Aortic smooth muscle cell (primary cell): ENCODE measurements at places on chromosomes 11 and 22. TPM values are rescaled to one million over a fixed set of nuclear protein-coding genes. Genes with fewer than 3 reads are reported as not detected.

Gene MYO18B
- 1.2 and 11.1 TPM in 2 replicates for total RNA-seq

Gene LGALS12
- total RNA-seq = not detected in 2 replicates

Gene NADSYN1
- 57.0 and 60.9 TPM in 2 replicates for total RNA-seq

Gene OR8U1
- not detected in 2 replicates for total RNA-seq

Gene ZFPL1
- total RNA-seq = 32.7 and 35.9 TPM in 2 replicates

Gene CADM1
- 0.40 and 0.75 TPM in 2 replicates for total RNA-seq

Gene SLC15A3
- 7.5 and 9.1 TPM in 2 replicates for total RNA-seq

Gene POU2AF1
- total RNA-seq = not detected in 2 replicates

Gene PRG3
- not detected in 2 replicates for total RNA-seq

Gene ADORA2A
- total RNA-seq = 2.2 and 2.4 TPM in 2 replicates

Gene CD6
- total RNA-seq = under 0.01 TPM in 1 of 2 replicates, not detected in the other

Gene OR2AG2
- 0.13 and 0.19 TPM in 2 replicates for total RNA-seq

Gene OR51E2
- not detected in 2 replicates for total RNA-seq

Gene SELENOH
- 61.3 and 74.1 TPM in 2 replicates for total RNA-seq

Gene RCOR2
- total RNA-seq = 1.1 and 2.0 TPM in 2 replicates

Gene RBMXL2
- 0.13 TPM in 1 of 2 replicates, not detected in the other for total RNA-seq

Gene GTF2H1
- 59.1 and 77.4 TPM in 2 replicates for total RNA-seq

Gene YPEL4
- total RNA-seq = 0.79 and 1.4 TPM in 2 replicates

Gene CLTCL1
- total RNA-seq = 3.7 and 5.1 TPM in 2 replicates

Gene PHETA2
- total RNA-seq = 11.4 and 16.2 TPM in 2 replicates

Gene CNTF
- total RNA-seq = 0.92 and 1.9 TPM in 2 replicates

Gene CRYBB1
- not detected in 2 replicates for total RNA-seq

Gene SAA1
- total RNA-seq = not detected in 2 replicates

Gene C22orf31
- total RNA-seq = not detected in 2 replicates

Gene CCDC81
- 0.26 and 0.87 TPM in 2 replicates for total RNA-seq

Gene SDF2L1
- total RNA-seq = 20.0 and 37.4 TPM in 2 replicates

Gene OR5T1
- total RNA-seq = not detected in 2 replicates
